CD4-positive, alpha-beta T cell treated with Interleukin-17A for 1 hour (primary cell): ENCODE measurements at places on chromosomes 5 and 9.

- DNase-seq = no peak
These were observed 37.9 kb downstream of the PLEKHG4B start for GRCh38 chr5:129820-130219.

- no peak for DNase-seq
These were observed 10.8 kb downstream of the TCF7 start for GRCh38 chr5:134125039-134126015.

DNA sequence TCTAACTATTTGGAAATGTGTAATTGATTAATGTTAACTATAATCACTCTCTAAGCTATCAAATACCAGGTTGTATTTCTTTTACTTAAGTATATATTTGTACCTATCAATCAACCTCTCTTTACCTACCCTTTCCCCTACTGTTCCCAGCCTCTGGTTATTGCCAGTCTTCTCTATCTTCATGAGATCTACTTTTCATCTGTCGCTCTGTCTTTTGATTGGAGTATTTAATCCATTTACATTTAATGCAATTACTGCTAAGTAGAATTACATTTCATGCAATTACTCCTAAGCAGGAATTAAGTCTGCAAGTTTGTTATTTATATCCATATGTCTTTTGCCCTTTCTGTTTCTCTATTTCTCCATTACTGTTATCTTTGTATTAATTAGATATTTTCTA, 148.1 kb downstream of the MAT2B start:
- no peak for DNase-seq

GRCh38 chr9:69207503-69207902, 33.4 kb downstream of the TJP2 start:
- DNase-seq = no peak

GRCh38 chr5:76099286-76099702, 16.1 kb downstream of the SV2C start:
- DNase-seq = peak; percentile 67

DNA sequence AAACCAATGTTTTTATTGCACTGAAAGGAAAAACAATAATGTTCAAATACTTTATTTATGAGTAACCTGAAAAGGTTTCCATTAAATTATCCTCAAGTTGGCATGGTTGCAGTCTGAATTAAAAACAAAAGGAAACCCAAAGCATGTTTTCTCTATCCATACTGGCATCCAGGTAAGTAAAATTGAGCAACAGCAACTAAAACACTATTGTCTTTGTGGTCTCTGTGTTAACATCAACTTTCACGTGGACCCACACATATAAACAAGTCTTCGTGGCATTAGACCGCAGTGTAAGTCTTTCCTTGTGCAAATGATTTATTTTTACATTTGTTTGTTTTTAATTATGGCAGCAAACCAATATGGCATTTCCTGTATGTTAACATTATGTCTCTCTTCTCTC, 757.6 kb downstream of the SEMA5A start:
- DNase-seq = no peak

GRCh38 chr5:165881259-165881658, 2375.8 kb downstream of the MAT2B start:
- no peak for DNase-seq

GRCh38 chr5:169395136-169395535, 94.2 kb upstream of the SLIT3 start:
- DNase-seq = no peak

DNA sequence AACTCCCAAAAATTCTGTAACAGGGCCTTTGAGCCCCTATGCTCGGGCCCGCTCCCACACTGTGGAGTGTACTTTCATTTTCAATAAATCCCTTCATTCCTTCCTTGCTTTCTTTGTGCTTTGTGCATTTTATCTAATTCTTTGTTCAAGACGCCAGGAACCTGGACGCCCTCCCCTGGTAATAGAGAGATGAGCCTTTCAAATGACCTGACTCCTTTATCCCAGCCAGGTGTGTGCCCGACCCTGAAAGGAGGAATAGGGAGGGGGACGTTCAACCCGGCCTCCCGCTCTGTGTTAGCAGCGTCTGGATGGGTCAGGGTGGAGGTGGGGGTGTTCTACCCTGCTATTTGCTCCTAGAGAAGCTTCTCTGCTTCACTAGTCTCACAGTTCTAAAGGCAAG, 53.9 kb downstream of the FXN start:
- no peak for DNase-seq

DNA sequence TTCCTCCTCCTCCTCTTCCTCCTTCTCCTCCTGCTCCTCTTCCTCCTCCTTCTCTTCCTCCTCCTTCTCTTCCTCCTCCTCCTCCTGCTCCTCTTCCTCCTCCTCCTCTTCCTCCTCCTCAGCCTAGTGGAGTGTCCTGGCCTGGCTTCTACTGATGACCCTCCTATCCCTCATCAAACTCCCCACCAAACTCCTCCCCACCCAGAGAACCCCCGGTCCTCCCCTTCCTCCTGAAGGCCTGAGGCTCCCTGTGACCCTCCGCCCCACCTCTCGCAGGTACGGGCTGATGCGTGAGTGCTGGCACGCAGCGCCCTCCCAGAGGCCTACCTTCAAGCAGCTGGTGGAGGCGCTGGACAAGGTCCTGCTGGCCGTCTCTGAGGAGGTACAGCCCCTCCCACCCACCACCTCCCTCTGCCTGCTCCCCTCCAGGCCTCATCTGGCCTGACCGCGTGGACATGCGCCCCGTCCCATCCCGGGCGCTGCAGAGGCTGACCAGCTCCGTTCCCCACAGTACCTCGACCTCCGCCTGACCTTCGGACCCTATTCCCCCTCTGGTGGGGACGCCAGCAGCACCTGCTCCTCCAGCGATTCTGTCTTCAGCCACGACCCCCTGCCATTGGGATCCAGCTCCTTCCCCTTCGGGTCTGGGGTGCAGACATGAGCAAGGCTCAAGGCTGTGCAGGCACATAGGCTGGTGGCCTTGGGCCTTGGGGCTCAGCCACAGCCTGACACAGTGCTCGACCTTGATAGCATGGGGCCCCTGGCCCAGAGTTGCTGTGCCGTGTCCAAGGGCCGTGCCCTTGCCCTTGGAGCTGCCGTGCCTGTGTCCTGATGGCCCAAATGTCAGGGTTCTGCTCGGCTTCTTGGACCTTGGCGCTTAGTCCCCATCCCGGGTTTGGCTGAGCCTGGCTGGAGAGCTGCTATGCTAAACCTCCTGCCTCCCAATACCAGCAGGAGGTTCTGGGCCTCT, 10.6 kb downstream of the FGFR4 start:
- DNase-seq = no peak

DNA sequence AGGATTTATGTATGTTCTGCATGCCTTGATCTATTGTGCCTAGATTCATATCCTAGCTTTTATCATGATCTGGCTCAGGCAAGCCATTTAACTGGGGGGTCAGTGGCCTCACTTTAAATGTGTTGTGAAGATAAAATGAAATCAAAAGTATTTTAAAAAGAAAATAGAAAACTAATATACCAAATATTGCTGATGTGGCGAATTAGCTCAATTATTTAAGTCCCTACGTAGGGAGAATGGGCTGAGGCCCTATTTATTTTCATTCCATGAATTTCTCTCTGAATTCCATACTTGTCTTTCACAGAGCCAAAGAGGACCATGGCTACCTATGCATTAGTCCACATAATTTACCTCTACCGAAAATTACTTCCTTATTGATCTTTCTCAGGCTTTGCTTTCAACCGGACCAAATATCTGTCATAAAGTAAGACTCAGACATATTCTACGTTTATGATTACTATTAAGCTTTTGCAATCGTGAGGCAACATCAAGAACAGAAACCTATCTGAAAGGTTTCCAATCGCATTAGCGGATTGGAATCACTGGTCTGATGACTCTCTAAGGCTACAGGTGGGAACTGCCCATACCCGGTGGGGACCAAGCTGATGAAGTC, 1.7 kb downstream of the MBLAC2 start:
- DNase-seq = no peak

- no peak for DNase-seq
These were observed 12.0 kb downstream of the IRX1 start for GRCh38 chr5:3607541-3608181.

GRCh38 chr5:35356725-35357124, 126.4 kb upstream of the PRLR start:
- DNase-seq = no peak

GRCh38 chr9:36772449-36773403, 200.0 kb downstream of the MELK start:
- DNase-seq = no peak

DNA sequence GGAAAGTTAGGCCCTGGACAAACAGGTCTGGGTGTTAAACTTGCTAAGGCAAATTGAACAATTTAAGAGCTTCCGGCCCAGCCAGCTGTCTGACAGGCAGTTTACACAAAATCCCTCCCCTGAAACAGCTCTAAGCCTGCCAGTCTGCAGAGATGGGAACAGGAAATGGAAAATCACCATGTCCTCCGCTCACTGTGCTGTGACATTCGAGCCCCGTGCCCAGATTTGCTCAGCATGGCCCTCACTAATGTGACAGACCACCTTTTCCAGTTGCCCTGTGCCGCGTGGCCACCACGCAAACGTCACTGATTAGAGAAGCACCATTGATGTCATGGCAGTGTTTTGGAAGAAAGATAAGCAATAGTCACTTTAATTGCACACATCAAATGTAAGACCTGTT, 41.0 kb downstream of the CCNJL start:
- DNase-seq = no peak

DNA sequence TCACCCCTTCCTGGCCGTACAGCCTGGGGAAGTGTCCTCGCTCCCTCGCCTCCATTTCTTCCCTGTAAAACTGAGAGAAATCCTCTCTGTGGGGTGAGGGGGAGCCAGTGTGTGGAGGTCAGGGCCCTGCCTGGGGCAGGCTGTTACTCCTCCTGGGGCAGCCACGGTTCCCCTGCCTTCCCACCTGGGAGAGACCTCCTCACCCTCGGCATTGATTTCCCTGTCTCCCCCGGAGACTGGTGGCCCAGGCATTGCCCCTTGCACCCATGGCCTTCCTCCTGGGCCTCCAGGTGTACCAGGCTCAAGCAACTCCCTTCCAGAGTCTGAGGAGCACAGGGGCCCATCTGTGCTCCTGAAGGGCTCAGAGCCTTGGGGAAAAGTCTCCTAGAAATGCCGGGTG, 75.6 kb upstream of the RNU6ATAC start:
- DNase-seq = no peak

DNA sequence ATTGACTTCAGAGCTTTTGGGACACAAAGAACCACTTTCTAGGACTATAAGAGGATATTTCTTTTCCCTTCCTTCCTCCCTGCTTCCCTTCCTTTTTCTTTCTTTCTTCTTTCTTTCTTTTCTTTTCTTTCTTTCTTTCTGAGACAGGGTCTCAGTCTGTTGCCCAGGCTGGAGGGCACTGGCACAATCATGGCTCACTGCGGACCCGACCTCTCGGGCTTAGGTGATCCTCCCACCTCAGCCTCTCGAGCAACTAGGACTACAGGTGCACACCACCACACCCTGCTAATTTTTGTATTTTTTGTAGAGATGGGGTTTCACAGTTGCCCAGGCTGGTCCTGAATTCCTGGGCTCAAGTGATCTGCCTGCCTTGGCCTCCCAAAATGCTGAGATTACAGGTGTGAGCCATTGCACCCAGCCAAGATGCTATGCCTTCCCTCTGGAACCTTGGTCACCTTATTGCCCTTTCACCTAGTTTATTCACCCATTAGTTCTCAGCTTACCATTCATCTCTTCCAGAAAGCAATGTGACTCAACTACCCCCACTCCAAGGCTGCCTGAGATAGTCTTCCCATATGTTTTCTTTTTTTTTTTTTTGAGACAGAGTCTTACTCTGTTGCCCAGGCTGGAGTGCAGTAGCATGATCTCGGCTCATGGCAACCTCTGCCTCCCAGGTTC, 10.1 kb downstream of the PLIN2 start:
- no peak for DNase-seq

GRCh38 chr9:93712896-93713295, 136.5 kb downstream of the PHF2 start:
- DNase-seq = no peak

DNA sequence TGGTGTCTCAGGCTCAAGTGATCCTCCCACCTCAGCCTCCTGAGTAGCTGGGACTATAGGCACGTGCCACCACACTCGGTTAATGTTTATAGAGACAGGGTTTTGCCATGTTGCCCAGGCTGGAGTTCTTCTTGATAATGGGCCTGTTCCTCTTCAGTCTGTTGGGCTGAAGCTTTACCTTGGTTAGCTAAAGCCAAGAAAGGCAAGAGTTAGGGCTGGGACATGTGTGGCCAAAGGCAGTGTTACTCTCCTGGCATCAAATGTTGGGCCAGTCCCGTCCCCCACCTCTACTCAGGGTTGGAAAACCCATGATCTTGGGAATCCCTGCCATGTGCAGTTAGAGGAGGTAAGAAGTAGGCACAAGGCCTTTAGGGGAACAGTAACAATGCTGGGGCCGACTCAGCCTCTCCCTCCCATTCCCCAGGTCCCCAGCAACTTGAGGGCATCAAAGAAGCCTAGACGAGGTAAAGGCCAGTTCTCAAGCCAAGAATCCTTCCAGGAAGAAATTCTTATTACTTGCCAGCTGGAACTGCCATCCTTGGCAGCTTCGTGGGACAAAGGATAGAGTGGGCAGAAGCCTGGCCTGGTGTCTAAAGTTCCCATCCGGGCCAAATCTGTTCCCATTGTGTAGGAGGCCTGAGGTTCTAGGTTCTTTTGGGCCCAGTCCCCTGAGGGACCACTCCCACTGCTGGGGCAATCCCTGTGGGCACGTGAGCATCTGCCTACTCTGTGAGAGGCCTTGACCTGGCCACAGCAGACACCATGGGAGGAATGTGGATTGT, 4.5 kb downstream of the EGR1 start:
- peak; percentile 68 for DNase-seq

DNA sequence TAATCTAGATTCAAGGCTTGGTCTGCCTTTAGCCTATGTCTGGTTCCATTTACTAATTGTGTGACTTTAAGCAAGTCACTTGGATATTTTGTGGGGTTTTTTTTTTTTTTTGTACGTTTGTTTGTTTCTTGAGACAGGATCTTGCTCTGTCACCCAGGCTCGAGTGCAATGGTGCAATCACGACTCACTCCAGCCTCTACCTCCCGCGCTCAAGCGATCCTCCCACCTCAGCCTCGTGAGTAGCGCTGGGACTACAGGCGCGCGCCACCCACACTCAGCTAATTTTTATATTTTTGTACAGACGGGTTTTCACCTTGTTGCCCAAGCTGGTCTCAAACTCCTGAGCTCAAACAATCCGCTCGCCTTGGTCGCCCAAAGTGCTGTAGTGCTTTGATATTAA, 1.1 kb upstream of the PFDN1 start:
- DNase-seq = no peak

DNA sequence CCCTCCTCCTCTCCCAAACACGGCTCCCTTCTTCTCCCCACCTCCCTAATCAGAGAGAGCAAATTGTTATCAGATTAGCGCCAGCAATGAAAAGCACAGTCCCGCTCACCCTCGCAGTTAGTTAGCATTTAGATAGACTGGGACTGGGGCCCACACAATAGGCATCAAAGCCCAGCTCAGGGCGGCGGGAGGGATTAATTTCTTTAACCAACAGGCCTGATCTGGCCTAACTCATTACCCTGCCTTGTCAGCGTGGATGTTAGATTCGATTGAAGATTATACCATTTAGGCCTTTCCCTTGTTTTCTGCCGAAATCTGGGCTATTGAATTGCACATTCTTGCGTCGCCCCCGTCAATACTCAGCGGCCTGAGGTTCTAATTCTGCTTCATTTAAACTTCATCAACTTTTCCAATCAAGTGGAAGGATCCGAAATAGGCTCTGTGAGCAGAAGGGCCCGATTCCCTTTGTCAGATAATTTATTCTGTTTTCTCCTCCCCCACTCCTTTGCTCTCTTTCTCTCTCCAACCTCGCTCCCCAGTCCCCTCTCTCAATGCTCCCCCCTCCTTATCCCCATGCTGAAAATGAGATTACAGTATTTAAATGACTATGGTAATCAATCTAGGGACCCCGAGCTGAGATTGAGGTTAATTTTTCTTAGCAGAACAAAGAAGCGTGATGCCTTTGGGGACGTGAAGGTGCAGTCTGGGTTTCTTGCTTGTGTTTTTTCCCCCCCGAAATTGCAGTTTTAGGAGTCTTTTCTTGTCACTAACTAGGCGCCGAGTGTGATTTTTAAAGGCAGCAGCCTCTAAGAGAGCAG, 15.1 kb downstream of the CFAP77 start:
- no peak for DNase-seq
